ENCODE measurements at places on chromosomes 12 and 14.

- peaks cover 3% of the 10 kb centered on the region for H3K36me3 ChIP-seq
- no peaks in the 10 kb centered on the region for H3K27me3 ChIP-seq
- H3K4me3 ChIP-seq = peak overlapping the region; percentile 78
- peaks cover 43% of the 10 kb centered on the region for H3K4me1 ChIP-seq
- DNase-seq = no peak
Measured at GRCh38 chr14:91021991-91022621, 38.3 kb downstream of the RPS6KA5 start.

DNA sequence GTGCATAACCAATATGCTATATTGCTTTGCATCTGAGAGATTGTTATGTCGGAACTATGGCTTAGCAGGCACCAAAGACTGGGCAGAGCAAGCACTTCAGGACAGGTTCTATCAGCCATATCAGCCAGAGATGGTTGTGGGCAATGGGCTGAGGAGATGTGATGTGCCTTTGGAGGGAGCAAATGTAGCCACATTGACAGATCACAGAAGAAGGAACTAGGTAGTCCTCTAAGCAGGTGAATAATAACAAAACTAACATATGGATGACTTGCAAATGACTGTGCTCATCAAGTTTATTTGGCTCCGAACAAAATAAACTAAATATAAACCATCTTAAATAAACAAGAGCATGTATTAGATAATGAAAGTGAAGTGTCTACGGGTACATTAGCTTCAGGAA lies 291.7 kb downstream of the RMST start:
- no peaks in the 10 kb centered on the region for H3K4me1 ChIP-seq
- H3K36me3 ChIP-seq = no peaks in the 10 kb centered on the region
- no peaks in the 10 kb centered on the region for H3K27me3 ChIP-seq
- H3K27ac ChIP-seq = no peak overlapping the region
- no peak overlapping the region for H3K4me3 ChIP-seq

DNA sequence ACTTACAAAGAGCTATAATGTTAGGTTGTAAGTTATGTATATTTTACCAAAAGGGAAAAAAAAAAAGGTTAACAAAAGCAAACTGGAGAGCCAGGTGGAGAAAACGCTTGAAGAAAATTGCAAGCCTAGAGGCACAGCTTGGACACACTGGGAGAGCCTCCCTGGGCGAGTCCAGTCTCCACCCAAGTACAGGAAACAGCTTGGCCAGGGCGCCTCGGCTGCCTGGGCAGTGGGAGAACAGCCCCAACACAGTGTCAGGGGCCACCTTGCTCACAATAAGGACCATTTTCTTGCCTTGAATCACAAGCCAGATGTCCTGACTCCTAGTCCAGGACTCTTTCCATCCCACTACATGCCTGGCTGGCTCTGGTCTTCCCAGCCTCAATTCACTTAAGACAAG lies 33.3 kb downstream of the TTC7B start:
- no peak overlapping the region for H3K27ac ChIP-seq
- H3K36me3 ChIP-seq = no peaks in the 10 kb centered on the region
- no peak for DNase-seq
- H3K27me3 ChIP-seq = no peaks in the 10 kb centered on the region

GRCh38 chr14:103526247-103526913 lies 2.6 kb upstream of the TRMT61A start:
- H3K4me3 ChIP-seq = no peak overlapping the region
- H3K36me3 ChIP-seq = no peaks in the 10 kb centered on the region
- peaks cover 36% of the 10 kb centered on the region for H3K4me1 ChIP-seq
- DNase-seq = no peak

DNA sequence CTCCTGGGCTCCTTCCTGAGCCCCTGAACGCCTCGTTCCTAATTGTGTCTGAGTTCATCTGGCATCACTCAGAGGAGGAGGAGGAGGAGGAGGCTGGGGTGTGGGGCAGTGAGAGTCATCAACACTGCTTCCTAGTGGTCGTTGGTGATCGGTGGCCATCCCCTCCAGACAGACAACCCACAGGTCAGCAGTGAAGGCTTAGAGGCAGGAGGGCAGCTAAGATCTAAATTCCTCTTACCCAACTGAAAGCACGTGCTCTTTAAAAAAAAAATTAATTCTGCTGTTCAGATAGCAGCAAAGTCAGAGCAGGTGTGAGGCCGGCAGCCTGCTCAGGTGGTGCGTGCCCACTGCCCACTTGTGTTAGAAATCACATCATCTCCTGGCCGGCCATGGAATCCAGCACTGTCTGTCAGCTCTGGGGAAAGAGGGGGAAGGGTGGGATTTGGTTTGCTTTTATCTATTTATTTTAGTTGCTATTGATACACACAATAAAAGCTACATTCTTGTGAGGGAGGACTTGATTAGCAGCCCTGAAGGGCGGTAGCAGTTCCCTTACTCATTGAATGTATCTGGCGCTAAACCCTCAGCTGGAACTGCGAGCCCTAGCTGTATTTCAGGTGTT lies 46.6 kb downstream of the PPP2R5C start:
- peaks cover 15% of the 10 kb centered on the region for H3K4me1 ChIP-seq
- DNase-seq = no peak
- H3K4me3 ChIP-seq = peak overlapping the region; percentile 16
- peaks cover 3% of the 10 kb centered on the region for H3K36me3 ChIP-seq

- H3K36me3 ChIP-seq = no peaks in the 10 kb centered on the region
- H3K4me1 ChIP-seq = no peaks in the 10 kb centered on the region
- no peak overlapping the region for H3K4me3 ChIP-seq
- H3K27me3 ChIP-seq = no peaks in the 10 kb centered on the region
Measured at GRCh38 chr14:105388110-105388951, 10.0 kb upstream of the TEX22 start.

- H3K36me3 ChIP-seq = no peaks in the 10 kb centered on the region
- H3K4me1 ChIP-seq = peaks cover 33% of the 10 kb centered on the region
- DNase-seq = no peak
- no peaks in the 10 kb centered on the region for H3K27me3 ChIP-seq
- no peak overlapping the region for H3K4me3 ChIP-seq
- no peak overlapping the region for H3K27ac ChIP-seq
Measured at GRCh38 chr14:24425704-24426103, 3.8 kb downstream of the CBLN3 start.

- no peaks in the 10 kb centered on the region for H3K27me3 ChIP-seq
- peaks cover 80% of the 10 kb centered on the region for H3K4me1 ChIP-seq
- DNase-seq = no peak
- peak overlapping the region; percentile 92 for H3K4me3 ChIP-seq
- H3K36me3 ChIP-seq = peaks cover 25% of the 10 kb centered on the region
Measured at GRCh38 chr14:73741876-73742519, 27.8 kb upstream of the PNMA1 start.

- no peak for DNase-seq
- H3K36me3 ChIP-seq = no peaks in the 10 kb centered on the region
Measured at GRCh38 chr14:40368314-40368713, 936.1 kb upstream of the FBXO33 start.

DNA sequence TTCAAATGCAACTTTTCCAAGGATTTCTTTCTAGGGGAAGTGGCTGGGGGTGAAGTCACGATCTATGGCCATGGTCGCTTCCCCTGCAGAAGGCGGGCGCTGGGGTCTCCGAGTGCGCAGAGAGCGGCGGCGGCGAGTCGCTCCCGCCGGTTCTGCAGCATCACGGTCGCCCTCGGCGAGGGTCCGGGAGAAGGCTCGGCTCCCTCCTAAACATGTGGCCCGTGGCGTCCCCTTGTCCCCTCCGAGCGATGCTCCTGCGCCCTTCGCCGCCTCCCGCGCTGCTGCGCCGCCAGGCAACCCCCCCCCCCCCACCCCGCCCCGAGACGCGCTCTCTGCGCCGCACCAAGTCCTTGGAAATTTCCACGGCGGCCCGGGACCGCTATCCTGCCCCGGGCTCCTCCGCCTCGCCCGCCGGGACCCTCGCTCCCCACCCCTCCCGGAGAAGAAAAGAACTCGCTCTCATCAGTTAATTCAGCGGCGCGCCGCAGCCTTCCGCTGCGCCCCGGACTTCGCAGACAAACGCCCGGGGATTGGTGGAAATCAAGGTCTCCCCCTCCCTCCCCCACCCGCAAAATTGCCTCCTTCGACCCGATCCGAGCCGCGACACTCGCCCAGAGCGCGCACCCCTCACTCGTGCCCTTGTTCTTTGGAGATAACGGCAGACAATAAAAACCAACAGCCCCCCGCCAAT lies at the start of gene ST8SIA1:
Gene ST8SIA1, minus strand, starts transcription at position 298 of the 691 bp plus-strand sequence. CDS start 475 bp downstream, outside the sequence.
- peaks cover 79% of the 10 kb centered on the region for H3K27me3 ChIP-seq
- H3K4me1 ChIP-seq = peaks cover 22% of the 10 kb centered on the region
- no peaks in the 10 kb centered on the region for H3K36me3 ChIP-seq
- DNase-seq = peak; percentile 19
- H3K4me3 ChIP-seq = peak within 1 kb of the TSS; percentile 94

DNA sequence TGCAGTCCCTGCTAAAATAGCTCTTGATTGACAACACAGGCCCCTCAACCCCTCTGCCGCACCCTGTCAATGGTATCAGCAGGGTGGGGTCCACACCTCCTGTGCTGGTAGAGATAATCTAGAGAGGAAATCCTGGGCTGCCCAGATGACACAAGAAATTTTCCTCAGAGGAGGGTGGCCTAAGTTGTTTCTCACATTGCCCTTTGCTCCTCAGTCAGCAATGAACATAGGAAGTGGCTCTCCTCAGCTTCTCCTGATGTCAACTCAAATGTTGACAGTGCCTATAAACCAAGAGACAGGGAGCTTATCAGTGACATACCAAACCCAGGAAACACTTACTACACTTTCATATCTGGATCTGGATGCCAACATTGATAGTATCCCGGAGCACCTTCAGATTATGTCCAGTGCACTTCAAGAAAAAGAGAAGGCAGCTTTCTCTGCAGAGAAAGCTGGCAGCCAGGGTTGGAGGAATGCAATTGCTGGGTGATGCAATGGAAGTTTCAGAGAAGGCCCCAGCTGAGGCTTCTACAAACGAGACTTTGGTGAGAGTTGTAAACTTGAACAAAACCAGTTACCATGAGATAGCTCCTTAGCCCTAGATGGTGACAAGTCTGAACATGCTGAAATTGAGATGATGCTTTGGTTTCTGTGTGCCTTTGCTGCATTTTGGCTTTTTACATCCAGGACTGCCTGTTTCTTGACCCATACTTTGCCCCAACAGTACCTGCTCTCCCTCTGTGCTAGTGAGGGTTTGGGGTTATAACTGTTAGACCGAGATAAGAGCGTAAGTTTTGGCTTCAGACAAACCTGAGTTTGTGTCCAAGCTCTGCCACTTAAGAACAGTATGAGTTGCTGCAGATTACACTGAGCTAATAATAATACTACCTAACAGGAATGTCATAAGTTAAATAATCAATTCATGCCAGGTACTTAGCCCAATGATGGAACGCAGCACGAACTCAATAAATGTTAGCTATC lies 183.5 kb downstream of the NUAK1 start:
- no peak for DNase-seq
- H3K27me3 ChIP-seq = peaks cover 9% of the 10 kb centered on the region
- no peaks in the 10 kb centered on the region for H3K36me3 ChIP-seq
- H3K4me3 ChIP-seq = no peak overlapping the region

DNA sequence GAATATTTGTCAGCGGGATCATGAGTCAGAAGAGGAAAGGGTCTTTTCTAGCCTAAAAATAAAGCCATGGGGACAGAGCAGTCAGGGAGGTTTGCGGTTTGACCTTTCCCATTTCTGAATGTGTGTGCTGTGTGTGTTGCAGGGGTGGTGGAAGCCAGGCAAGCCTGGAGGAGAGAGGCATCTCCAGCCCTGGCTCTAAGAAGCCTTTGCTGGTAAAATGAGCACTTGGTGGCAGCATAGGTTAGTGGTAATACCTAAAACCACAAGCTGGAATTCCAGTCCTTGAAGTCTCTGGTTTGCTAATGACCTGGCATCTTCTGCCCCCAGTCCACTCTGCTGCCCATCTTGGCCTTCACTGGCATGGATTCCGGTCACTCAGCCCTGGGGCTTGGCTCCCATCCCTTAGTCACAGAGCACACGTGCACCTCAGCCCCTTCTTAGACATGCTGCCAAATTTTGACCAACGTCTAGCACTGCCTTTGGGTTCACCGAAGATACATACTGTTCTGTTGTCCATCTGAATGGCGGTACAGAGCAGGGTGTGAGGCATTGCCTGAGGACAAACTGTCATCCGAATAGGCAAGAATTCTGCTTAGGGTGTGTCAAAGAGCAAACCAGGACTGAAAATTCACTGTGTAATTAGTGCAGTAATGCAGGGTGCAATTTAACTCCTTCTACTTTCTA lies 52.7 kb downstream of the KCNA5 start:
- no peak overlapping the region for H3K27ac ChIP-seq
- peaks cover 47% of the 10 kb centered on the region for H3K27me3 ChIP-seq
- DNase-seq = no peak
- no peaks in the 10 kb centered on the region for H3K36me3 ChIP-seq
- H3K4me1 ChIP-seq = no peaks in the 10 kb centered on the region
- H3K4me3 ChIP-seq = no peak overlapping the region

DNA sequence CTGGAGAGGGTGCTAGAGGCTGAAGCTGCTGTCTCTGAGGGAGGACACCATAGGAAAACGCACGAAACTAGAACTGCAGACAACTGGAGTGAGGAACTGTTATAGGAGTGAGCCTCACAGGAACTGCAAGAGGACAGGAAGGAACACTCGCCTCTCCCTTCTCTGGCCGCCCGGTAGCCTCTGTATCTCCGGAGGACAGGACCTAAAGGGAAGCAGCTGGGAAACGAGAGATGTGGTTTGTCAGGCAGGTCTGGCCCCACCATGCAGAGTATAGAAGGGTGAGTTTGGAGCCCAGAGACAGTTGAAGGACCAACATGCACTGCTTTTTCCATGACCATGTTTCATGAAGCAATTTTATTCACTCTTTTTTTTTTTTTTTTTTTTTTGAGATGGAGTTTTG lies 127.3 kb downstream of the EFCAB11 start:
- no peak overlapping the region for H3K4me3 ChIP-seq
- H3K27ac ChIP-seq = no peak overlapping the region
- H3K4me1 ChIP-seq = no peaks in the 10 kb centered on the region
